H7 (cell line): ENCODE measurements at places on chromosomes 5 and 9.
A peak's percentile ranks its signal among the peaks of the same experiment; 100 is the strongest.

- DNase-seq: no peak
These were observed 606.9 kb downstream of the EBF1 start for GRCh38 chr5:158492841-158493242.

GRCh38 chr5:30752015-30752414, 441.5 kb upstream of the CDH6 start:
- no peak for DNase-seq

GRCh38 chr9:5122116-5122515, 63.3 kb downstream of the INSL6 start:
- no peak for DNase-seq

GRCh38 chr5:40052808-40053207, 626.9 kb upstream of the PTGER4 start:
- no peak for DNase-seq

- DNase-seq: no peak
These were observed 21.8 kb downstream of the KIAA1958 start for GRCh38 chr9:112508377-112508776.

- no peak for DNase-seq
These were observed 249.4 kb upstream of the TRIM32 start for GRCh38 chr9:116437411-116438370.

DNA sequence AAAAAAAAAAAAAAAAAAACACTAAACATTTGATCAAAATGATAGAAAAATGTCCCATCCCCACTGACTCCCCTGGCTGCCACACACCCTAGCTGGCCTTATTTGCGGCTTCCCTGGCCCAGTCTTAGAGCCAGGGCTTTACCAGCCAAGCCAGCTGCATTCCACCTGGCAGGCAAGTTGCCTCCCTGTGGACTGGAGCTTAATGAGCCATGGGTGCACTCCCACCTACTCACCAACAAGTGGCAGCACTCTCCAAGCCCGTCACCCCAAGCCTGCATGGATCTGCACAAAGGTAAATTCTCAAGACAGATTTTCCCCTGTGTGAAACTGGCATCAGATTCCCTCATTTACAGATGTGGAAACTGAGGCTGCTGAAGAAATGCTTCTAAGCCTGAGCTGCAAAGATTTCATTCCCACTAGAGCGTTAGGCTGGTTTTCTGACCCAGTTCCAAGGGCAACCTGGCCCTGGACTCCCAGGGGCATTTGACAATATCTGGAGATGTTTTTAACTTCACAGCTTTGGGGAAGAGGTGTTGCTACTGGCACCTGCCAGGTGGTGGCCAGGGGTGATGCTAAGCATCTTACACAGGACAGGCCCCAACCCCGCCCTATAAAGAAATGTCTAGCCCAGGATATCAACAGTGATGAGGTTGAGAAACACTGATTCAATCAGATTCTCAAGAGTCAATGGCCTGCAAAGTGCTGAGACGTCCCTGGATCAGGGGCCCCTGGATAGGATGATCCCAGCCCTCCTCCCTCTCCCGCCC, 21.9 kb upstream of the VDAC1 start:
- DNase-seq: peak; percentile 91

GRCh38 chr5:113202746-113203716, 226.4 kb downstream of the DCP2 start:
- DNase-seq: no peak

- DNase-seq: peak; percentile 37
These were observed 5.3 kb downstream of the SARDH start for GRCh38 chr9:133732639-133733408.

DNA sequence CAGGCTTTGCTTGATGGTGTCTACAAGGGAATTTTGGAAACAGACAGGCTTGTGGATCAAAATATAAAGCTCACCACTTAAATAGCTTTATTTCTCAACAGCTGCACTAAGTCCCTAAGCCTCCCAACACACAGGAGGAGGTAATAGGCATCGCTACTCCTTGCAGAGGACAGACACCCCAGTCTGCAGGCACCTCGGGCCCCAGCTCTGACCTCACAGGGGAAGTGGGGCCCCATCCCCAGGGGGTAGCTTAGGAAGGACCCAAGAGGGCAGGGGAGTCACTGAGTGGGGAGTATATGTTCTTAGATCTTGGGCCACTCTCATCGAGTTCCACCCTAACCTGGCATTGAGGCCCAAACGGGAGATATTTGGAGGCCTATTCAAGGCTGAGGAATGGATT, 66.7 kb upstream of the XPA start:
- DNase-seq: no peak

DNA sequence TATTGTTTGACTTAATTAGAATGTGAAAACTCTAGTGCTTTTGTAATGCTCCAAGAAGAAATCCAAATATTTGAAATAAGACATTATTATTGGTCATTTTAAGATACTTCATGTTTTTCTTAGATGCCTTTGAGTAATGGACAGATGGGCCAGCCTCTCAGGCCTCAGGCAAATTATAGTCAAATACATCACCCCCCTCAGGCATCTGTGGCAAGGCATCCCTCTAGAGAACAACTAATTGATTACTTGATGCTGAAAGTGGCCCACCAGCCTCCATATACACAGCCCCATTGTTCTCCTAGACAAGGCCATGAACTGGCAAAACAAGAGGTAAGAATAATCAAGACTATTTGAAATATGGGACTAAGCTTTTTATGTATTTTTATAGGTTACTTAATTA, 69.2 kb upstream of the SREK1 start:
- DNase-seq: no peak

GRCh38 chr5:80707645-80708044, 52.9 kb upstream of the DHFR start:
- DNase-seq: no peak

GRCh38 chr9:105341434-105342146, 97.1 kb downstream of the SLC44A1 start:
- DNase-seq: no peak

DNA sequence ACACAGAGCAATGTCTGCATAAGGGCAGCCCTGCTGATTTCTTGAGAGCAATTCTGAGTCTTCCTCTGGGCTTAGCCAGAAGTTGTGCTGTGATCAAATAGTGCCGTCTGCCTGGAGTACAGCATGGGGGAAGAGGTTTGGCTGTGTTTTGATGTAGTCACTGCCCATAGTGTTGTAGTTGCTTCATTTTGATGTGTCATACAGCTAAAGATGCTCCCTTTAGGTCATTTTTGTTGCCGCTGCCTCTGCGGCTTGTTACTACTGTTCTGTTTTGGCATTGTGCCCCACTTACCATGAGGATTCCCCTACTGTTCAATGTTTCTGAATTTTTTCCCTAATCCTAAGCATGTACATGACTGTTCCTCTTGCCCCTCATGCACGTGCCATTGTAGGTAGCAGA, 23.0 kb downstream of the SLC36A1 start:
- DNase-seq: no peak

DNA sequence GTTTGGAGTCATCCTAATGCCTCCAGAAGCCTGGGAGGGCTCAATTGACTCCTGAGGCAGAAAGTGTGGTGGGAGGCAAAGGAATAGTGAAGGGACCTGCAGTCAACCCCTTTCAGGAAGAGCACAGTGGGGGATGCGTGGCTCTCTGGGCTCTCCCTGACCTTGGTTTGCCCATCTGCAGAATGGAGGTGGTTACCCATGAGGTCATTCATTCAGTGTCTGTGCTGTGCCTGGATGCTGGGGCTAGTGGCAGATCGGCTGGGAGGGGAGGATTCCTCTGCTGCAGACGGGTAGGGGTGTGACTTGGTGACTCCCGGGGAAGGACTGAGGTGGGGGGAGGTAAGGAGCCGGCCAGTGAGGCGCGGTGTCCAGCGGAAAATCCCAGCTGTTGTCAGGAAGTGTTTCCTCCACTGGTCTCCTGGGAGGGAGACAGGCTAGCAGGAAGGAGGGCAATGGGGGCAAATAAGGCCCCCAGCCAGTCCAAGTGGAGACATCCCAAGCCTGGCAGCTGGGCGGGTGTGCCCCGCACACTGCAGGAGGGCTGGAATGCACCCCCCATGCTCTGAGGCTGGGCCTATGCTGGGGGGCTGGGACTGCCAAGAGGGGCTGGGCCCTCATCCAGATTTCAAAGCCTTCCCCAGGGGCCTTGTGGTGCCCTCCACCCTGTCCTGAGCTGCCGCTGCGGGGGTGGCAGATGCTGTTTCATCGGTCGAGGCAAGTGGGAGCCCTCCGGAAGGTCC, 10.9 kb downstream of the CXXC5 start:
- DNase-seq: peak; percentile 82

DNA sequence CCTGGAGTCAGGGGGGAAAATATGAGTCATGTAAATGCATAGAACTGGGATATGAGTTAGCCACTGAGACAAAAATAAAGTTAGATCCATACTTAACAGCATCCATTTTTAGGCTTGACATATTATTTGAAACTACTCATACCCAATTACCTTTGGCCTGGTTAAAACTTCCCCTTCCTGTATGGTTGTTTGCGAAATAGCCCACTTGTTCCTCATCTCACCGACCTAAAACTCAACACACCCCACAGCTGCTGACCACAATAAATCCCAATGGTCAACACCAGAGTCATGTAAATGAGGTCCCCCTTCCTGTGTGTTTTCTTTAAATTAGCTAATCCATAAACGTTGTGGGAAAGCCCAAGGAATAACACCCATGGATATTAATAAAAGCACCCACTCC, 55.2 kb upstream of the TMEM215 start:
- no peak for DNase-seq

GRCh38 chr5:43769571-43770355, 166.8 kb downstream of the NNT start:
- DNase-seq: no peak

DNA sequence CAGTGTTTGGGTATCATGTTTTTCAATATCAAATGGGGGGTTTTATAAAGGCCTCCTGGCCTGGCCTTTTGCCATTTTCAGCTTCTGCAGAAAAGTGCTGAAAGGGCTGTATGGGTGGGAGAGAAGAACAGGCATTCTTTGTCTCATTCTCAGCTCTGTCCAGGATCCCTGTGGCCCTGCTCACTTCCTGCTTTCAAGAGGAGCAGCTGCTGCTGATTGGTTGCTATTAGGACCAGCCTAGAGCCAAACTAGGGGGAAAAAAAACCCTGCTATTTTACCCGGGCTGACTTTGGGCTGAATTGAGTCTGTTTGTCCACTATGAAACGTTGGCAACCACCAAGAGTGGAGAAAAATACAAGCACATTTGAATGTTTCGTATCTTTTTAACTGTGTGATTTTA, 117.1 kb downstream of the CMYA5 start:
- peak; percentile 12 for DNase-seq

- no peak for DNase-seq
These were observed 33.4 kb downstream of the ARHGAP26 start for GRCh38 chr5:142803428-142804125.

DNA sequence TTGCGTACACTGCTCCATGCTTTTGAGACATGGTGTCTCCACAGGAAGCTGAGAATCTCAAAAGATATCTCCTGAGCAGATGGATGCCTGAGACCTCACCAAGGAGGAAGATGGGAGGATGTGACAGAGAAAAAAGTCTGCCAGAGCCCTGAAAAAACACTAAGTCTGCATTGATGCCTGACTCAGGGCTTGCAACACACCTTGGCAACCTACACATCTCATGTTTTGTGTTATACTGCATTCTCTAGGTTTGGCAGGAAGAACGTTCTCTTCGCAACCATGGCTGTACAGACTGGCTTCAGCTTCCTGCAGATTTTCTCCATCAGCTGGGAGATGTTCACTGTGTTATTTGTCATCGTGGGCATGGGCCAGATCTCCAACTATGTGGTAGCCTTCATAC, 19.2 kb downstream of the SLC22A4 start:
- DNase-seq: no peak

DNA sequence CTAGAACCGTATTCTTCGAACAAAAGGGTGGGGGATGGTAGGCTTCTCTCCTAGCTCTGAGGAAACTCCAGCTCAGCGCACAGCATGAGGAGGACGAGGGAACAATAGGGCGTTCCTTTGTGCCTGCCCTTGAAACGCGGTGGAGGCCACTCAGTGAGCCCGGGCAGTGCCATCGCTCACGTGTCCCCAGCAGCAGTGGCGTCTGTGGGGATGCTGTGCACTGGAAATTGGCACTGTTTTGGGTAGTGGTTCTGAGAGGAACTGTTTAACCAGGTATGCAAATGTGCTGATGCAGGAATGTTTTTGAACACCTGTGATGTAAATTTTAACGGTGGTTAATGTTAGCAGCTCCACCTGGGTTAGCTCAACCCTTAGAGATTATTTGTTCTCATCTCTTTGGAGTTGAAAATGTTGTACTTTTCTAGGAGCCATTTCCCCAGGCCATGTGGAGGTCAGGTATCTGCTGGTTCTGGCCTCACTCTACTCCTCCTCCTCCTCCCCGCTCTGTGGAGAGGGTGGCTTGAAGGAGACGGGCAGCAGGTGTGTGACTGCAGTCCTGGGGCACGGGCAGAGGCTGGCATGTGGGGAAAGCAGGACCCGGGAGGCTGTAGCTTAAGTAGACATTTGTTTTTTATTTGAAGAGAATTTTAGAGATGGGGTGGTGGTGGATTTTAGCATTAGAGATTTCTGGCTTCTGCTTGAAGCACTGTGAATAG, 48.3 kb downstream of the EHMT1 start:
- peak; percentile 86 for DNase-seq

- no peak for DNase-seq
These were observed 15.2 kb downstream of the FBXL7 start for GRCh38 chr5:15515229-15515628.

DNA sequence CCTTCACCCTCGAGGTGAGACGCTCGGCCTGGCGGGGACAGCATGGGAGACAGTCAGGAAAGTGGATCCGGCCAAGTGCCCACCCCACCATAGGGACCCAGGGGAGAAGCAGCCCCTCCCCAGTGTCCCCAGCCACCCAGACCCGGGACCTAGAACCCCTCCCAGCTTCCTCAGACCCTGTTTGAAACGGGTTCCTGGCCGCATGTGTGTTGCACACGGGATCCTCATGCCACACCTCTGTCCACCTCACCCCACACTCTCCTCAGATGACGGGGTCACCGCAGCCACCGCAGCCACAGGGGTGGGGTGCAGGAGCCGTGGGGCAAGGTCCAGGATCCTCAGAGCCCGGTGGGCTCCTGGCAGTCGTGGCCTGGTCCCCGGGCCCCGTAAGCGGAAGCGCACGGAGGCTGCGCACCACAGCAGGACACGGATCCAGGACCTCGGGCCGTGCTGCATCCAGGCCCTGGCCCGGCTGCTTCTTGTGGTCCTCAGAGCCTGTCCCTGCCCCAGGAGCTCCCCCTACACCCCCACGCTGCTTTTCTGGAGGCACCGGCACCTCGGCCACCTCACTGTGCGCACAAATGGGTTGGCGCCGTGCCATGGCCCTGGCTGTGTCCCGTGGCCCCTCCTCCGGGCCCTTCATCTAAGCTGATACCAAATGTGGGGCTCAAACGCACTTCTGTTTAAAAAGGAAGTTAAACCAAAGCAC, 15.3 kb downstream of the TERT start:
- no peak for DNase-seq

GRCh38 chr9:104868687-104869404, 59.1 kb downstream of the ABCA1 start:
- peak; percentile 90 for DNase-seq
